Astrocyte (in vitro differentiated cells and primary cell): ENCODE measurements at places on chromosomes 2 and 18.

DNA sequence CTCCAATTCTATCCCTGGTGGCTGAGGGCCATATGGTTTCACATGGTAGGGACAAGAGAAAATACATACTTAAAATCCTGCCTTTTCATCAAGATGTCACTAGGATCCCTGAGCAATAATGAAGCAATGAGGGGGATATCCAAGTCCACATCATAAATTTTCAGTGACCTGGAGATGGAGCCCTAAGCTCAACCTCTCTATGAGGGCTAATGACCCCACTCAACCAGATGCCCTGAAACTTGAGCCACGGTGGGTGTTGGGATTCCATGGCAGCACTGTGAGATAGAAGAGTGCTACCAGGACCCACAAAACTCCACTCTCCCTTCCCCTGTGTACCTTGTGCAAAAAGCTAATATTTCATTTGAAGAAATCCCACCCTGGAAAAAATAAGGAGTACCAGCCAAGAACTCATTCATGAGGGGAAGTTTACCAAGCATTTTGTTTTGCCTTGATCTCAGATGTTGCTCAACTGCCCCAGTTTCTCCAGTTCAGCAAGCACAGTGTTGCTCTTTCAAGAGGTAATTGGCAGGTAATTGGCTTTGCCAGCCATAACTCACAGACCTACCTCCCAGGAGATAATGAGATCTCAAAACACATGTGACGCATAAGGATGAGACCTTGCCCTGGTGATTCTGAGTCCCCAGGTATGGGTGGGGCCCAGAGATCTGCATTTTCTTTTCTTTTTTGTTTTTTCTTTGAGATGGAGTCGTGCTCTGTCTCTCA lies 51.0 kb upstream of the TTC39C start:
- no peak for DNase-seq

DNA sequence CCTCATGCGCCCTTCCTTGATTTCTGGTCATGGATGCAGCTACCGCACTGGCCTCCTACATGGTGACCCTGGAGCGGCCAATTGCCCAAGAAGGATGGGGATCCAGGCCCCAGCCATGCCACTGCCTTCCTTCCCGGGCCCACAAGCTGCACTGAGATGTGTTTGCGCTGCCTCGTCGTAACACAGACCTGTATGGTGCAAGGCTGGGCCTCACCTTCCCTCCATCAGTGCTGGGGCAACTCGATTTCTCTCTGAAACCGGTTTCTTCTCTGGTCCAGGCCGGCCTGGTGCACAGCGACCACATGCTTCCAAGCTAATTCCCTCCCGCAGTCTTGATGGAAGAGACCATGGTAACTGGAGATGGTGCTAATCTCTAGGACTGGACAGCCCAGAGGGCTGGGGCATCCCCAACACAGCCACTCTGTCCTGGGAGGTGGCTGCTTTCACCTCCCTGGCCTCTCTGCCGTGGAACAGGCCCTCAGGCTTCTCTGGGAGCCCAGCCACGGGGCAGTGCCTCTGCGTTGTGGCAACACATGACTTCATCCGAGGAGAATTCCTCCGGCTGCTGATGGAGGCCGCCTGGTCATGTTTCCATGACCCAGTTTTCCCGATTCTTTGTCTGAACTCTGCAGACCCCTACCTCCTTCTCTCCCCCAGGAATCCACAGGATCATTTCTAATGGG lies 184.2 kb downstream of the GLI2 start:
- DNase-seq = peak; percentile 80

GRCh38 chr18:35933982-35934381 lies 38.5 kb upstream of the RMP24 start:
- no peak for DNase-seq

DNA sequence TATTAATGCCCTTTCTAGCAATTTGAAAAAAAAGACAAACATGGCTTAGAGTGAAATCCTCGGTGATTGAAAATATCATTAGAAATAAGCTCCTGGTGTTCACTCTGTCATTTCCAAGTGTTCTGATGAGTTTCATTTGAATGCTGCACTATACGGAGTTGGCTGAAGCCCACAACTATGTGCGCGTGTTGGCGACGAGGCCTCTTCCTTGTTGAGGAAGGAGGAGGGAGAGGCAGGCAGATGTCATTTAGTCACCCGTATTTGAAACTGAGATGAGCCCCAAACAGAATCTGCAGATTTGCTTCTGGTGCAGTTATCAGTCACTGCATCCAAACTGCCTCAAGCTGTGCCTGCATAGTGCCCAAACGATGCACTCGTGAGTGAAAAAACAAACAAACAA lies 23.5 kb upstream of the SKOR2 start:
- no peak for DNase-seq

- no peak for DNase-seq
These were observed 20.4 kb upstream of the SANBR start for GRCh38 chr2:61045226-61045625.

GRCh38 chr2:18149660-18150246 lies 271.3 kb downstream of the KCNS3 start:
- DNase-seq = no peak

DNA sequence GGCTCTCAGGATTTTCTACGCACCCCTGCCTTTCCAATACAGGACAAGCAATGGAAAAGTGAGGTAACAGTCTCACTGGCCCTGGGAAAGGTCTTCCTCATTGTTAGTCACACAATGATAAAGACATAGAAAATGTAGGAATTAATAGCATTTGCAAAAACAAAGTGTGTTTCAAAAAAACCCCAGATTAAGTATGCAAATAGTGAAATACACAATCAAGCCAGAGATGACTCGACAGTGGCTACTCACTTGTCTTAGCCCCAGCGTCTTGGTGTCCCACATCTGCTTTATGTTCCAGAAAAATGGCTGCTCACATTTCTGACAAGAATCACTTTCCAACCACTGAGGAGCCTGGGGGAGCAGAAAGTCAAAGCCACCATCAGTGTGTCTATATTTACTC lies 47.0 kb upstream of the AP1S3 start:
- DNase-seq = peak; percentile 42

- DNase-seq = no peak
These were observed 36.0 kb downstream of the ARHGEF4 start for GRCh38 chr2:130872741-130873125.
